ENCODE measurements at places on chromosomes 6 and 20.

- DNase-seq = no peak
Measured at GRCh38 chr6:45467853-45468252, 90.1 kb upstream of the SUPT3H start.

- no peak for DNase-seq
Measured at GRCh38 chr6:90586546-90586835, 381 bp downstream of the MAP3K7 start.

- no peak for DNase-seq
Measured at GRCh38 chr6:149094156-149094555, 223.4 kb upstream of the TAB2 start.

- DNase-seq = no peak
Measured at GRCh38 chr20:47456952-47457724, 44.5 kb upstream of the NCOA3 start.

DNA sequence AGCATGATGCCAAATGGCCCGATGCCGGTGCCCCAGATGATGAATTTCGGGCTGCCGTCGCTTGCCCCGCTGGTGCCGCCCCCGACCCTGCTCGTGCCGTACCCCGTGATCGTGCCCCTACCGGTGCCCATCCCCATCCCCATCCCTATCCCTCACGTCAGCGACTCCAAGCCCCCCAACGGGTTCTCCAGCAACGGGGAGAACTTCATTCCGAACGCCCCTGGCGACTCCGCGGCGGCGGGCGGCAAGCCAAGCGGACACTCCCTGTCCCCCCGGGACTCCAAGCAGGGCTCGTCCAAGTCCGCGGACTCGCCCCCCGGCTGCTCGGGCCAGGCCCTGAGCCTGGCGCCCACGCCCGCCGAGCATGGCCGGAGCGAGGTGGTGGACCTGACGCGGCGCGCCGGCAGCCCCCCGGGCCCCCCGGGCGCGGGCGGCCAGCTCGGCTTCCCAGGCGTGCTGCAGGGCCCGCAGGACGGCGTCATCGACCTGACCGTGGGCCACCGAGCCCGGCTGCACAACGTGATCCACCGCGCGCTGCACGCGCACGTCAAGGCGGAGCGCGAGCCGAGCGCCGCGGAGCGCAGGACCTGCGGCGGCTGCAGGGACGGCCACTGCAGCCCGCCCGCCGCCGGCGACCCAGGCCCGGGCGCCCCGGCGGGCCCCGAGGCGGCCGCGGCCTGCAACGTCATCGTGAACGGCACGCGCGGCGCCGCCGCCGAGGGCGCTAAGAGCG lies 144.6 kb downstream of the SOBP start:
- no peak for DNase-seq

DNA sequence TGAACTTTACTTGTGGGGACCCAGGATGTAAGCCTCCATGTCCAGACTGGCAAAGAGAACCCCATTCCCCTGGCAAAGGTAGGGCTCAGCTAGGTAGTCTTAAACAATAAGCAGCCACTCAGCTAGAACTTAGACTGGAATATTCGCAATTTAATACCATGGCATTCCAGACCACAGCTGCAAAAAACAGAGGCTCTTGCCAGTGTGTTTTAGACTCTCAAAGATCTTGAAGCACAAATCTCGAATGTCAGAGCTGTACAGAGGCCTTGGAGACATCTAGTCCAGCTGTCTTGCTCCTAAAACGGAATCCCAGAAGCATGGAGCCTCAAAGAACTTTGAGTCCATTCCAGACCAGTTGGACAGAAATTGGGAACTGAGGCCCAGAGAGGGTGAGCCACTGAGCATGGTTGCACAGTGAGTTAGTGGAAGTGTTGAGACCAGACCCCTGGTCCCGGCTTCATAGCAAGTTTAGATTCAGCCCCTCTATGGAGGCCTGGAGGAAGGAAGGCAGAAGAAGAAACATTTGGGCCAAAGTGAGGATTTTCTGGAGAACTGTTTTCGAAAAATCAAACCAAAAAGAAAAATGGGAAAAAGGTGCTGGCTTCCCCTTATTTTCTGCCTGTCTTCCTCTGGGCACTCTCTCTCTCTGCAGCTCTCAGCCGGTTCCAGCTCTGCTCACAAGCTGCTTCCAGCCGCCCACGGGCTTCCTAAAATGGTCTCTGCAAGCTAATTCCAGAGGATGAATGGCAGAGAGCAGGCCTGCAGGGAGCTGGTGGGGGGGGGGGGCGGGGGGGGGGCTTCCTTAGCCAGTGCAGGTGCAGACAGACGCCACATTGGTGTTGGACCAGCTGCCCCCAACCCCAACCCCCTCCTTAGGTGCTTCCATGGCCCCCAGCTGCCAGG lies 32.4 kb downstream of the AAR2 start:
- no peak for DNase-seq

DNA sequence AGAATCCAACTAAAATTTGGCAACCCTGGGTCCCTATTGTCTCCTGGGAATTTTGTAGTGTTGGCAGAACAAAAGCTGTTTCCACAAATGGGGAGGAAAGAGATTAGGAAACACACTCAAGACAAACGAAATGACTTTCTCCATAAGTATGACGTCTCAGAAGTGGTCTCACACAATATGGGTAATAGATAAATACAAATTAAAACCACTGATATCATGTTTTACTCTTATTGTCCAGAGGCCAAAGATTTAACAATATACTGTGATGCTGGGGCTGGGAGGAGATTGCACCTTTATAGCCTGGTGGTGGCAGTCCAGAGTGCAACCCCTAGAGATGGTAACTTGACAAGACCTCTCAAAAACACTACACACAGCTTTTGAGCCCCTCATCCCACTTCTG lies 18.6 kb downstream of the FKBP1A start:
- no peak for DNase-seq

- DNase-seq = no peak
Measured at GRCh38 chr6:129776542-129777330, 66.8 kb upstream of the ARHGAP18 start.

GRCh38 chr20:52539891-52540290 lies 348.3 kb upstream of the ZFP64 start:
- no peak for DNase-seq

GRCh38 chr6:37966801-37967200 lies 147.3 kb downstream of the ZFAND3 start:
- no peak for DNase-seq

GRCh38 chr6:69894578-69895347 lies 28.4 kb downstream of the COL19A1 start:
- no peak for DNase-seq

- no peak for DNase-seq
Measured at GRCh38 chr6:36621371-36621855, 27.3 kb downstream of the SRSF3 start.

DNA sequence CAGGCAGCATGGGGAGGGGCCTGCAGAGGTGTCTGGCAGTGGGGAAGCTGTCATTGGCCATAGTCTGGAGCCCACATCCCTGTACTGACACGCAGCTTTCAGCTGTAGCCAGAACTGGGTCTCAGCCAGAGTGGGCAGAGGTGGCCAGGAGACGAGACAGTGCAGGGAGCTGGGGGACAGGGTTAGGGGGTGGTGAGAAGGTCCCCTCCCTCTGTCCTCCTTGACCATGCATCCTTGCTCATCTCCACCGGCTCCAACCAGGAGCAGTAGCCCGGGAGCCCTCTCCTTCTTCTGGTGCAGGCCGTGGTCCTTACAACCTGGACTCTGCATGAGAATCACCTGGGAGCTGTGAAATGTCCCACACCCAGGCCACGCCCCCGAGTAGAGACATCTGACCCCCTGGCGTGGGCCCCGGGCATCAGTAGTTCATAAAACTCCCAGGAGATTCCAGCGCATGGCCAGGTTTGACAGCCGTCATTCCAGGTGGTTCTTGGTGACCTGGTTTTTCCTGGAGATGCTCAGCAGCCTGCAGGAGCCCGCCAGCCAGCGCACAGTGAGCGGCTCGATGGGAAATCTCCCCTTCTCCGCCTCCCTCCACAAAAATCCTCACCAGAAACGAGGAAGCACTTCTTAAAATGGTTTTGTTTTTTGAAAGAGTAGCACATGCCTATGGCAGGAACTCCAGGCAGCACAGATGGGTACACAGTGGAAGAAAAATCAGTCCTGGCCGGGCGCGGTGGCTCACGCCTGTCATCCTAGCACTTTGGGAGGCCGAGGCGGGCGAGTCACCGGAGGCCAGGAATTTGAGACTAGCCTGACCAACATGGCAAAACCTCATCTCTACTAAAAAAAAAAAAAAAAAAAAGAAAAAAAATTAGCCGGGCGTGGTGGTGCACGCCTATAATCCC lies 56.2 kb downstream of the ADNP start:
- no peak for DNase-seq

DNA sequence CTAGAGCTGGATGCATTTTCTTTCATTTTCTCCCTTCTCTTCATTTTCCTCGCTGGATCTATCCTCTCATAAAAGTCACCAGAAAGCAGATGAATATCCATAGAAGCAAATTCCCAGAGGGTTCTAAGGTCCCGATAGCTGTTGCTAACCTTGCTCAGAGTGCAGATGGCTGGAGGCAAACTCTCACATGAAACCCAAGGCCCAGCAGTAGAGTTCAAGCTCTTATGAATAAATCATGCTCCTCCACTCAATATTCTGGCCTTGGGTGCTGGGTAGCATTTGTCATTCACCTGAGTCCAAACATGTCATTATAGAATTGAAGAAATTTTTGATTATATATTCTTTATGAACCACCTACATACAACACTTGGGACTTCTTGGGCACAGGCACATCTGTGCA lies 539.7 kb upstream of the MARCKS start:
- DNase-seq = no peak

DNA sequence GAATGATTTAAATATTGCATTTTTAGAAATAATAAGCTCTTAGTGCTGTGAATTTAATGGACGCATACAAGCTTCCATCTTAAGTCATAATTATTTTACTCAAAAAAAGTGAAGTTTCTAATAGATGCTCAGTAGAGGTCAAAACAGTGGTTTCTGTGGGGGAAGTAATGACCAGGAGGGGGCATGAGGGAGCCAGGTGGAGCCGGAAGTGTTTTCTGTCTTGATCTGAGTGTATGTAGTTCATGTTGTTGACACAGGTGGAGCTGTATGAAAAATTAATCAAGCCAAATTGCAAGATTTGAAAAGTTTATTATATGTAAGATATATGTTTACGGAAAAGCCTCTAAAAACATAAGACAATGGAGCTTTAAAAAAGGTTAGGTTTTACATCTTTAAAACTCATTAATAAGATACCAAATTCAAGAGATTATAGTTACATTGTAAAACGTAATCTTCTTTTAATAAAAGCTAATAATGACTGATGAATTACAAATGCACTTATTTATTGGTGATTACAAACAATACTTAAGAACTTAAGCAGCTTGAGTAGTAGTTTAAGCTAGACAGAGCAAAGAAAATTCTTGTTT lies 68.0 kb downstream of the PLAGL1 start:
- no peak for DNase-seq

Measured in SIG-M5 (cell line).